Left cardiac atrium (tissue), 4 donors: ENCODE measurements at places on chromosomes 11 and 22. TPM values are rescaled to one million over a fixed set of nuclear protein-coding genes. Genes with fewer than 3 reads are reported as not detected.

TRPM5 gene
- total RNA-seq: not detected

DNA sequence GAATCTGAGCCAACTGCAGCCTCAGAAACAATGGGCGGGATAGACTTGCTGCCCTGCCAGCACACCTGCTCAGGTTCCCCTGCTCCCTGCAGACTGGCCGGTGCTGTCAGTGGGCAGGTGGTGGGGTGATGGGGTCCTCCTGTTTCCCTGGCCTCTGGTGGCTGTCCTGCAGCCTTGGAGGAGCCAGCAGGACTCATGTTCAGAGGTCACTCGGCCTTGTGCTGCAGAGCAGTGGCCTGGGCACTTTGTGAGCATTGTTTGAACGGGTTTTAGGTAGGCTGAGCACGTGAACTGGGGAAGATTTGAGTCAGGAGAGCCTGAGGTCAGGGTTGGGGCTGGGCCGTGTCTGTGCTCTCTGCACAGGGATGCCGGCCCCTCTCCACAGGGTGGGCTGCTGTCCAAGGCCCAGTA lies 17.6 kb downstream of the PPIL2 start:
- DNase-seq: no peak

- DNase-seq: peak; percentile 37
Observed at GRCh38 chr11:78061088-78061920, 2.4 kb upstream of the THRSP start.

DNA sequence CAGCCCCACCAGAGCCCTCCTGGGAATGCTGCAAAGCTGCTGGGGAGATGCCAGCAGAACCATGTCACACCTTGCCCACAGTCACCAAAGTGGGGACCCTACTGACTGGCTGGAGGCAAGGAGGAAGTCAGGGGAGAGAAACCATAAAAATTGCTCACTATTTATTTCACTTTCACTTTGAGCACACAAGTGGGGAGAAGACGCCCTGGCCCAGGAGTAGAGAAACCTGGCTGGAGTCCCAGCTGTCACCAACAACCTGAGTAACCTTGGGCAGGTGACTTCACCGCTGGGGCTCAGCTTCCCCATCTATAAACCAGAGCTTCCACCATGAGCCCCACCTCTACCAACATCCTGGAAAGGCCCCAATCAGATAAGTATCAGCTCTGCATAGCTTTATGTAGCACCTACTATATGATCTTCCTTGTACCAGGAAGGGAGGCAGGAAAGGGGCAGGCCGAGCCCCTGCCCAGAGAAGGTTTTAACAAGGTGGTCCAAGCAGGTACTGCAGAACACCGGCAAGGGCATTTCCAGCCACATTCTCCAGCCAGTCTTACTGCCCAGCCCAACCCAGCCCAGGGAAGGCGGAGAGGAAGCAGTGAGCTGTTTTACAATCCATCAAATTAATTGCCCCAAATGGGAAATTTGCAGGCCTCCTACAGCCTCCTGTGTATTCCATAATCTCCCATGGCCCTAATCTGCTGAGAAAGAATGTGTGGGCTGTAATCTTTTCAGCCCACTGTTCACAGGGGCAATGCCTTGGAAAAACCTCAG lies 27.6 kb downstream of the PLEKHA7 start:
- DNase-seq: no peak
